Glutamatergic neuron (in vitro differentiated cells): ENCODE measurements at places on chromosomes 13 and 19.
A peak's percentile ranks its signal among the peaks of the same experiment; 100 is the strongest.

DNA sequence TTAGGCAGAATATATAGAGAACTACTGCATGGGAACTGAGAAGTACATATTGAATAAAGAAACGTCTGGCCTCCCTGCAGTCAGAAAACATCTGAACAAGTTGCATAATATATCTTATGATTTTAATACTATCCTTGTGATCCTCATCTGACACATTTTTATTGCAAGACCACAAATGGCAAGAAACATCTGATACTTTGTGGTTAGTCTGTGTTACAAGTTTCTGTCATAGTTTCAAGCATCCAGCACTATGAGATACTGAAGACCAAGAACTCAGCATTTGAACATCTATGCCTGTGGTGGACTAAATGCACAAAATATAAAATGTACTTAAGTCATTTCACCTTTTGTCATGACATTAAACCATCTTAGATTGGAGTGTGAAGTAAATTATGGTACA, 1175.8 kb upstream of the MIR17HG start:
- DNase-seq, result no peak

- no peak for DNase-seq
These were observed 82.7 kb downstream of the DLEU7 start for GRCh38 chr13:50760751-50761150.

DNA sequence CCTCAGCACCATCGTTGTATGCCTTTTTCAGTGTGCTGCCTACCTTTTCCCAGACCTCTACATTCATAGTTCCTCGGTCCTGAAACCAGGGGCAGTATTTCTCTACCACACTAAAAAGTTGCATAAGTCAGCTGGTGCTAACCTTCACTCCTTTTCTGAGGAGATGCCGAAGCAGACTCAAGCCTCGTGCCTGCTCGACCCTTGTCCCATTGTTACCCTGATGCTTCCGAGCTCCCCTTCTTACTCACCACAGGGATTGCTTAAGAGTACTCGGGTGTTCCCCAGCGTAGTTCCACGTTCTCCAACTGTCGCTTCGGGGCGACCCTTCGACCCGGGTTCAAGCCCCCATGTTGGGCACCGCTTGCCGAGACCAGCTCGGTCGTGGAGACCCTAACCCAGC, 19.0 kb upstream of the IL17D start:
- DNase-seq, result no peak

- no peak for DNase-seq
These were observed 402 bp downstream of the KIR2DL3 start for GRCh38 chr19:54738715-54739114.

DNA sequence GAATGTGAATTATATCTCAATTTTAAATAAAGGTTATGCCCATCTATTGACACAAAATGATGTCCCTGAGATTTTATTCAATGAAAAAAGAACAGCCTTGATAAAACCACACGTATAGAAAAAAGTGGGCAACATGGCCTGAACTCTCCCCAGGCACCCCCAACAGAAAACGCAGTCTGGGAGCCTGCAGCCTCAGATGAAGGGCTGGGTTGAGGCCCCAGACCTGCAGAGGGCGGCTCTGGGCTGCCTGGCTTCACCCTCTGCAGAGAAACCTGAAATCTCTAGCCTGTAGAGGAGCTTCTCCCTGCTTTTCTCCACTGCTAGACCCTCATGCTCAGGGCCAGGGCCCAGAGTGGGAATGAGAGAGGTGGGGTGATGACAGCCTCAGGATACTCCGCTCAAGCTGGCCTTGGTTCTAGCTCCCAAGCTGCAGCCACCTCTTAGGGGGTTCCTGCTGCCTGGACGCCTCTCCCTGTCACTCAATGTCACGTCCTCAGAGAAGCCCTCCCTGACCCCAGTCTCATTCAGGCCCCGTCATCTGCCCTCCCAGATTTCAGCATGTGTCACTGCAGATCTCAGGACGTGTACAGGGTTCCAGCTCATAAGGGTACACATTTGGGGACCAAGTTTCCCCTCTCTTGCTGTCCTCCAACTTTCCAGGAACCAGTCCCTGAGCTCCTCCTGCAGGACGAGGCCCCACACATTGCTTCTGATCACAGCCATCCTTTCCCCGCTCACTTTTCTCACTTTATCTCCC, 1.8 kb downstream of the MBD3 start:
- peak; percentile 46 for DNase-seq

DNA sequence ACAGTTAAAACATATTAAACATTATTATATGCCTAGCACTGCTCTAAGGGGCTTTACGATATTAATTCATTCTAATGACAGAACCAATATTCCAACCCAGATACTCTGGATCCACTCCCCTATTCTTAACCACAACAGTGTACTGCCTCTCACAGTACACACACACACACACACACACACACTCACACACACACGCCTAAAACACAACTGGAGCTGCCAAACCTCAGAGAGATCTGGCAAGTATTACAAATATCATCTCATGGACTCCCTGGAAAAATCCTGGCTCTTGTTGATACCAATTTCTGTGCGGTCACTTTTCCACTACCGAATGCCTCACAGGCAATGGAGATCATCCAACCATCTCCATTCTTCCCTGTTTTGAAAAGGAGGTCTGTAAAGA, 1.3 kb downstream of the ZNF780A start:
- DNase-seq, result no peak

- DNase-seq, result no peak
These were observed 1.4 kb upstream of the PRKD2 start for GRCh38 chr19:46718157-46718933.

GRCh38 chr19:13831537-13832467, 36.6 kb downstream of the ZSWIM4 start:
- no peak for DNase-seq

DNA sequence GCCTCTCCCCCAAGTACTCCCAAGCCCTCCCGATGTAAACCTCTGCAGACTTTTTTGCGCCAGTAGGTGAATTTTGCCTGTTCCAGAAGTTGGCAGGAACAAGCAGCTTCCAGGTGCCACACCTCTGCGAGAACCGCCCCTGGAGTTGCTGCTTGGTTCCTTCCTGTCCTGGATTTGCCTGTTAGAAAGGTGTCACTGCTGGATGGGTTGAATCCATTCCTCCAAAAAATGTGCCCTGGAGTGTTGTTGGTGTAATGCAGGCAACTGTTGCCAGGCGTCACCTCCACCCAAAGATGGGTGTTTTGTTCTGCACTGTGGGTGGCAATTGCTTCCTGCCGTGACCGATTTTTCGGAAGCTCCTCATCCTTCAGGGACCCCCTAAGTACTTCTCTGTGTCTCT, 5.7 kb downstream of the PGPEP1 start:
- DNase-seq, result no peak

GRCh38 chr19:54179921-54180461, 7.0 kb upstream of the TMC4 start:
- peak; percentile 85 for DNase-seq

DNA sequence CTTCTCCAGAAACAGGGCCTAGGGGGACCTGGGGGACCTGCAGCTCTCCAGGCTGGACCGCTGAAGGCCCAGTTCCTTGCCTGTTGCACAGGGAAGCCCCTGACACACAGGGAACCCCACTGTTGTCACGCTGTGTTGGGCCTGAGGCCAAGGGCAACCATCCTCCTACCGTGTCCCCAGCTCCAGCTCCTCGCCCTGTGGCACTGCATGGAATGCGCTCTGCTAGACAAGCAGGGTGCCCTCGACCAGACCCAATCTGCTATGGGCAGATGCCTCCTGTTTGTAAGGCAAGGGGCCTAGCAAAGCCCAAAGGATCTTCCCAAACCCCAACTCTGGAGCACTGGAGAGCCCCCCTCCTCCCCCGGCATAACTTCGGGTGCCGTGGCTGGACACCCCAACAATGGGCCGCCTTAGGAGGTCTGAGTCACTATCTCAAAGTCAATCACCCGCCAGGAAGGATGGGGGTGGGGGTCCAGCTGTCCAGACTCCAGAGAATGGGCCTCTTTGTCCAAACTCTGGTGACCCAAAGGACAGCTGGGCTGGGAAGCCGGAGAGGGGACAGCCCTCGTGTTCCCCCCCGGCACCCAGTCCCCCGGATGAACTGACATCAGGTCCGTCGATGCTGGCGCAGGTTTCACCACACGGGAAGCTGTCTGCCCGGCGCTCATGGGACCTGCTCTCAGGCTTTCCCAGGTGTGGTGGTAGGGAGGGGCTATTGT, 3.7 kb downstream of the BRSK1 start:
- DNase-seq, result no peak

GRCh38 chr13:51557438-51557837, 26.8 kb upstream of the WDFY2 start:
- DNase-seq, result no peak

- no peak for DNase-seq
These were observed 41.1 kb downstream of the ARHGAP35 start for GRCh38 chr19:46901701-46902401.

DNA sequence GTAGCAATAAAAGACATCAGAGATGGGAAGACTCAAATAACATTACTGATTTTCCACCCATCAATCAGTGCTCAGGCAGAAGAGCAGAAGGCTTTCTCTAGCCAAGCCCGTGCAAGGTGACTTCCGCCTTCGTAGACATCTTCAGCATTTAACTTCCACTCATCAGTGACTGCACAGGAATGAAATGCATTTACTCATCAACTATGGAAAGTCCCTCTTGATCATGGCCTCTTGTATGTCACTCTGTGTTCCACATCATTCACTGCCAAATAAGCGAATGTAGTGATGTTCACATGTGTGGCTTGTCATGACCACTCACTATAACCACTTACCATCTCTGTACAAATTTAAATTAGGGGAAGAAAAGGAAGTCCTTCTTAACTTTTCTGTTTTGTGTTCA, 49.4 kb downstream of the SACS start:
- DNase-seq, result no peak

DNA sequence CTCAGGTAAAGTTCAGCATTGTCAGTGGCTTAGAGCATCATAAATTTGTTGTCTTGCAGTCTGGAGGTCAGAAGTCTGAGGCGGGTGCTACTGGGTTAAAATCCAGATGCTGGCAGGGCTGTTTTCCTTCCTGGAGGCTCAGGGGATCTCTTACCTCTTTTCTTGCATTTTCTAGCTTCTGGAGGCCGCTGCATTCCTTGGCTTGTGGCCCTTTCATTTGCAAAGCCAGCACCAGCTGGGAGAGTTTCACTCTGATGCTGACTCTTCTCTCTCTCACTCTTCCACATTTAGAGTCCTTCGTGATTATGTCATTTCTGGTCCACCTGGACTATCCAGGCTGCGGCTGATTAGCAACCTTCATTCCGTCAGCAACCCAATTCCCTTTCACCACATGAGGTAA, 38.1 kb upstream of the SLC10A2 start:
- no peak for DNase-seq
